ENCODE measurements at places on chromosomes 12 and 14.

GRCh38 chr14:103520657-103521437 is 1.8 kb downstream of the CKB start:
- peak; percentile 90 for DNase-seq

- DNase-seq, result no peak
Measured at GRCh38 chr12:12901158-12901791, 9.9 kb downstream of the GPRC5A start.

DNA sequence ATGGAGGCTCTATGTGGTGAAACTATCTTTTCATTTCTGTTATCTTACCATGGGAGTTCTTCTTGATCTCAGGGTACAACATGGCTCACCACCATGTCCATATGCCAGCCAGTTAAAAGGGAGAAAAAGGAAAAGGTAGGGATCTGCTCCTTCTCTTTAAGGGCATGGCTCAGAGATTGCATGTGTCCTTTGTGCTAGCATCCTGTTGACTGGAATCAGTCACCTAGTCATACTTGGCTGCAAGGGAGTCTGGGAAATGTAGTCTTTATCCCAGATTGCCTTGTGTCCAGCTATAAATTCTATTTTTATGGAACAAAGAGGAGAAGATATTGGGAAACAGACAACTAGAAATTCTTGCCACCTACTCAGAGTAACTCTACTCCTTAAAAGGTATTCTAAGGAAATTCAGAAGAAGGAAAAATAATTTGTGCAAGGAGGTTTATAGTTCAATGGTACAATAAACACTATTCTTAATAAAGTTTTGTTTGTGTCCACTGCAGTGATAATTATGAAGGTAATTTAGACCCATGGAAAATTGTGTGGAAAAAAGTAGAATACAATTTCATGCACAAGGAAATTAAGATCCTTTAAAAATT is 86.4 kb upstream of the RPH3A start:
- DNase-seq, result no peak

DNA sequence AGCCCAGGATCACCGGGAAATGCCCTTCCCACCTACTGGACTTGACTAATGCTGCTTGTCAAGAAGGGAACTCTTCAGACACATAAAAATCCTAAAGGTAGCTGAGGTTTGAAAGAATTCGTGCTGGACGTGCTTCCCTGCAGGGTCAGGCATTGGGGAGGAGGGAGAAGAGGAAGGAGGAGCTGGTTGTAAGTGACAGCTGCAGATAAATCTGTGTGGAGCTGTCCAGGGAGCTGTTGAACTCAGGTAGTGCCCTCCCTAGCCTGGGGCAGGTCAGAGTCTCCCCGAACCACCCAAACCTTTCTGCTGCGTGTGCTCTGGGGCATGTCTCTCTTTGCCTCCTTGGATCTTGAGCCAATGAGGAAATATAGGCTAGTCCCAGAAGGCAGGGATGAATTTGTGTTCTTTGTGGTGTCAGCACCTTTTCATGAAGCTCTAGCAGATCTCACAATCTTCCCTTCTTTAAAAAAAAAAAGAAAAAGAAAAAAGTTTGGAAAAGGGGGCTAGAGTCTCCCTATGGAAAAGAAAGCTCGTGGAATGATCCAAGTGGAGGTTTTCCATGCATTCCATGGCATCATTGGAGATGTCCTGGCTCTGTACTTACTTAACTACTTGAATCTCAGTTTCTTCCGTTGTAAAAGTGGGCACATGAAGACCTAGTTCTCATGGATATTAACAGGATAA is 23.6 kb upstream of the FOS start:
- no peak for DNase-seq

- no peak for DNase-seq
Measured at GRCh38 chr12:132439333-132439904, 50.5 kb upstream of the FBRSL1 start.

GRCh38 chr14:89219051-89219450 is 198.0 kb downstream of the FOXN3 start:
- no peak for DNase-seq

- DNase-seq, result no peak
Measured at GRCh38 chr14:102087762-102088011, 843 bp upstream of the HSP90AA1 start.

DNA sequence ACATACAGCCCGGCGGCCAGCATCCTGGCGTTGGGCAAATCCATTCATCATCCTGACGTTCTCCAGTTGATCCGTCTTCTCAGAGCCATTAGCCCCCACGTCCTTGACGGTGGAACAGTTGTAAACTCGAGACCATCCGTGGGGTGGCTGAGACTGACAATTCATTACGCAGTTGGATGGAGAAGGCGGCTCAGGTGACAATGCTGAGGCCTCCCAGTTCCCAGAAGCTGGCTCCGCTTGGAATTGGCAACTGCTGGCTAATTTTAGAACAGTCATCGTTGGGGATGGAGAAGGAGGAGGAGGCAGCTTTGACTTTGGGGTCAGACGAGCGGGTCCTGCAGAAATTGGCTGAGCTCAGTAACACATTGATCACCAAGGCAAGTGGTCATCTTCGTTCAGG is 186.5 kb downstream of the PHETA1 start:
- no peak for DNase-seq

- DNase-seq, result no peak
Measured at GRCh38 chr12:72836194-72836593, 564.0 kb downstream of the TRHDE start.

GRCh38 chr14:45359746-45360145 is 106.7 kb upstream of the MIS18BP1 start:
- no peak for DNase-seq

DNA sequence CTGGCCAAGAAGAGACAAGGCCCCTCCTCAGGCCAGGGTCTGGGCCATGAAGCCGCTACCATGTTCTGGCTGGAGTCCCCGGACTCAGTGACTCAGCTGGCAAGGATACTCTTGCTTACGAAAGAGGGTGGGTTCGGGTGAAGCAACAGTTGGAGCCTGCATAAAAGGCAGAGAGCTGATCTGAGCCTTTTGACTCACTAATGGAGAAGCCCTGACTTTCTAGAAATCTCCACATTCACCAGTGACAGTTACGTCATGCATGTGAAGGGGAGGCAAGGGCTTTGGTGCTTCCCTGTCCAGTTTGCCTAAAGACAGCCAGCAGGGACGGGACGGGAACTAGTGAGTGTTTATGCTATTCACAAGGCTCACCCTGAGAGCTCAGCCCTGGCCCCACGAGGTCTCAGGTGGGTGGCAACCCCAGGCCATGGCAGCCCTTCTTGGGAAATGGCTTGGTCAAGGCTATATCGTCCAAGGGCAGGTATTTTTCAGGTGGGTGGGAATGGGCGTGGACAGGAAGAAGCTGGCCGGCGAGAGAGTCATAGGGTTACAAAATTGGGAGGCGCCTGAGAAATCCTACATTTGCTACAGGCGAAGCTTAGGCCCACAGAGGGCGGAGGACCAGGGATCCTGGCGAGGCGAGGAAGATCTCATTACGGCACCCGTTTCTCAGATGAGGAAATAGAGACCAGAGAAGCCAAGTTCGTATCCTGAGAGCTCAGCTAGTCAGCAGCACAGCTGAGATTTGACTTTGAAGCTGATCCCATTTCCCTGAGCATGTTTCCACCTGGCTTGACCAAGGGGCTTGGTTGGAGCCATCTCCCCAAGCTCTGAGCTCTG is 314.6 kb downstream of the BCL11B start:
- no peak for DNase-seq

GRCh38 chr12:54201001-54201794 is 12.4 kb upstream of the SMUG1 start:
- peak; percentile 55 for DNase-seq

DNA sequence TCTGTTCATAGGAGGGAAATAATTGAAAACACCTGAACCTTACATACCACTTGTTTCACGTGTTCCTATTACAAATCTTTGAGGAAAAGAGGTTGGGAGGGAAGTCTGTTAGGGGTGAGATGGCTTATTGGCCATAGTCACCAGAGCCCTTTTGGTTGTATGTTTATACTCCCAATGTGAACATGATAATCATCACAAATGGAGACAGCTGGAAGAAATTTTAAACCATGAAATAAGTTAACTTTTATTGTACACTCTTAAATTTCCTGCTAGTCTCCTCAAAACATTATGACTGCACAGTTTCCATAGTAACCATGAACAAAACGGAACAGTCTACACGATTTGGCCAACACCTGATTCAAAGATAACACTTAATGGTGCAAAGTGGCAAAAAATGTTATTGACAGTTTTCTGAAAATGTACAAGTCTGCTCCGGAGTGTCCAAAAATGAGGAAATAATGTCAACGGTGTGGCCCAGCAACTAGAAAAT is 56.9 kb downstream of the LMNTD1 start:
- no peak for DNase-seq

- no peak for DNase-seq
Measured at GRCh38 chr12:28050606-28051005, 78.1 kb upstream of the PTHLH start.

Measured in NCI-H1694 treated with DMSO at 0.1 percent for 48 hours (cell line).